ENCODE measurements at places on chromosomes 11 and 22. TPM values are rescaled to one million over a fixed set of nuclear protein-coding genes. Genes with fewer than 3 reads are reported as not detected.

DNA sequence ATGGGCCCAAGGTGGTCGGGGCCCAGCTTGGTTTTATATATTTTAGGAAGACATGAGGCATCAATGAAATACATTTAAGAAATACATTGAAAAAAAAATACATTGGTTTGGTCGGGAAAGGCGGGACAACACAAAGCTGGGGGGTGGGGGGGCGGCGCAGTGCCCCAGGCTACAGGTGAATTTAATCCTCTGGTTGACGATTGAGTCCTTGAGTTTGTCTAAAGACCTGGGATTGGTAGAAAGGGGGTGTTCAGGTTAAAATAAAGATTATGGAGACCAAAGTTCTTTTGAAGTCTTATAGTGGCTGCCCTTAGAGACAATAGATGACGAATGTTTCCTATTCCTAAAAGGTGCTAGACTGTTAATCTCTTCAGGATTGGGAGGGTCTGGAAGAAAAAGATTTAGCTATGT lies 3.1 kb downstream of the IFITM1 start:
- no peaks in the 10 kb centered on the region for H3K27me3 ChIP-seq
- H3K4me3 ChIP-seq = no peak overlapping the region
- peaks cover 65% of the 10 kb centered on the region for H3K4me1 ChIP-seq
- no peaks in the 10 kb centered on the region for H3K36me3 ChIP-seq
- H3K27ac ChIP-seq = no peak overlapping the region
- no peak for DNase-seq

DNA sequence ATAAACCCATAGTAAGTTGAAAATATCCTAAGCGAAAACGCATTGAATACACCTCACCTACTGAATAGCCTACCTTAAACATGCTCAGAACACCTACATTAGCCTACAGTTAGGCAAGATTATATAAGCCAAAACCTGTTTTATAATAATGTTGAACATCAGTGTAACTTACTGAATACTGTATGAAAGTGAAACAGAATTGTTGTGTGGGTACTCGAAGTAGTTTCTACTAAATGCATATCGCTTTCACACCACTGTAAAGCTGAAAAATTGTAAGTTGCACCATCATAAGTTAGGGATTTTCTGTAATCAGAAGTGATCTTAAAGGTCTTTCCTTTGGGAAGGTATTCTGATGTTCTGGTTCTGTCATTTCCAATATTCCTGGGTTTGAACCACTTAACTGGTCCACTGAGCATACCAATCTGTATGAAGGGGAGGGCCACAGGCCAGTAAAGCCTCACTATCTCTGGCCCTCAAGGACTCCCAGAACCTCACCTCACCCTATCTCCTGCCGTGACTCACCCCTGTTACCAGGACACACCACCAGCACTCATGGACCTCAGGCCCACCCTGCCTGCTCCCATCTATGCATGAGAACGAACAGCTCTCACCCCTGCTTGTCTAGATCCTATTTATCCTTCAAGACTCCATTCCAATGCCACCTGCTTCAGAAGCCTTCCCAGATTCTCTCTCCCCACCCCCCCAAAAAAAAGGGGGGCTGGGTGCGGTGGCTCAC lies 70.0 kb downstream of the NAT10 start:
- H3K27me3 ChIP-seq = no peaks in the 10 kb centered on the region
- H3K36me3 ChIP-seq = no peaks in the 10 kb centered on the region
- H3K4me3 ChIP-seq = no peak overlapping the region
- DNase-seq = no peak
- no peaks in the 10 kb centered on the region for H3K4me1 ChIP-seq
- H3K27ac ChIP-seq = no peak overlapping the region

GRCh38 chr11:34149786-34150185 lies 44.4 kb downstream of the NAT10 start:
- H3K36me3 ChIP-seq = no peaks in the 10 kb centered on the region
- no peak for DNase-seq
- no peak overlapping the region for H3K27ac ChIP-seq
- H3K4me3 ChIP-seq = no peak overlapping the region
- peaks cover 38% of the 10 kb centered on the region for H3K4me1 ChIP-seq
- no peaks in the 10 kb centered on the region for H3K27me3 ChIP-seq

DNA sequence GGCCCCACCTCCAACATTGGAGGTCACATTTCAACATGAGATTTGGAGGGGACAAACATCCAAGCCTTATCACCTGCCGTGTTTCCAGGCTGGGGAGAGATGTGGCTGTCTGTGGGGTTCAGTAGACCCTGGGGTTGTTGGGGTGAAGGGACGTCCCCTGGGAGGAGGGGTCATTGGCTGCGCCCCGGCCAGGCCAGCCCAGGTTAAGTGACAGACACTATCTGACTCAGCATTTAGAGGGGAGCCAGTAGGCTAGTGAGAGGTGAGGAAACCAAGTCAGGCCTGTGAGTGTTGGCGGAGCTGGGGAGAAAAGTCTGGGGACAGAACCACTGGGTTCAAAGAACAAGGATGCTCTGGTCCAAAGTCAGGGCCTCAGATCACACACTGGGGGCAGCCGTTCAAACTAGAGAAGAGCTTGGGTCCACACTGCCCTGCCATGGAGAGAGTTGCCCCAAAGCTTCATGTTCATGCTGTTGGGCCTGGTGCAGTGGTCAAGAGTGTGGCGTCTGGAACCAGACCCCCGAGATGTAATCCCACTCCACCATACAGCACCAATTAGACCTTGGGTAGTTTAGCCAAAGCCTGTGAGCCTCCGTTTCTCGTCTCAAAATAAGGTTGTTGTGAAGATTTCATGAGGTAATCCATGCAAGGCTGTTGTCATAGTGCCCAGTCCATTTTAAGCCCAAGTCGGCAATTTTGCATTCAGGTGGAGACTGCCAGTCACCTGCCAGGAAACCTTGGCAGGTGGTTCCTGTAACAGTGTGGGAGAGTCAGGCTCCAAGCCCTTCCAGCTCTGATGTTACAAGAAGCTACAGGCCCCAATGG lies 1289.6 kb downstream of the TBC1D22A start:
- no peaks in the 10 kb centered on the region for H3K36me3 ChIP-seq
- no peaks in the 10 kb centered on the region for H3K27me3 ChIP-seq
- no peaks in the 10 kb centered on the region for H3K4me1 ChIP-seq
- no peak for DNase-seq
- H3K27ac ChIP-seq = no peak overlapping the region
- no peak overlapping the region for H3K4me3 ChIP-seq

- no peaks in the 10 kb centered on the region for H3K4me1 ChIP-seq
- no peaks in the 10 kb centered on the region for H3K27me3 ChIP-seq
- no peak for DNase-seq
- no peaks in the 10 kb centered on the region for H3K36me3 ChIP-seq
- no peak overlapping the region for H3K4me3 ChIP-seq
These were observed 298.9 kb upstream of the B3GAT1 start for GRCh38 chr11:134710861-134711407.

- no peaks in the 10 kb centered on the region for H3K36me3 ChIP-seq
- H3K4me3 ChIP-seq = no peak overlapping the region
- H3K27me3 ChIP-seq = no peaks in the 10 kb centered on the region
- peak overlapping the region; percentile 24 for H3K27ac ChIP-seq
- no peak for DNase-seq
These were observed 7.7 kb downstream of the CD44 start for GRCh38 chr11:35146711-35147110.

DNA sequence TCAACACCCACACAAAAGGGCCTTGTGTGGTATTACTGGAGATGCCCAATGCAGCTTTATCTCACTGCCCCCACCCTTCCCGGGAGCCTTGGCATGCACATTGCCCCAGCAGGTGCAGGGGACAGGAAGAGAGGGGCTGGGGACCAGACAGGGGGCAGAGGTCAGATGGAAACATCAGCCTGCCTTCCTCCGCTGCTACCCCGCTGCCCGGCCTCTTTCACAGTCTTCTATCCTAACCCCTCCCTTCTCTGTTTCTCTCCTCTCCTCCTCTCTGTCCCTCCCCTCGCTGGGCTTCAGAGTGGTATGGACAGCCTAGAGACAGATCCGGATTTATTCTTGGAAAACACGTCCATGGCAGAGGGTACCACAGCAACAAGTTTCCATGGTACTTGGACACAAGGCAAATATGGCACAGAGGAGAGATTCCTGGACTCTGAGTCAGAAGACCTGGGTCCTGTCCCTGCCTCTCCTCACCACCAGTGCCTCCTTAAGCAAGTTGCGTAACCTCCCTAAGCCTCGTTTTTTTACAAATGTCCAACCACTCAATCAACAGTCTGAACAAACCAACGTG lies 8.3 kb upstream of the IGSF9B start:
- no peaks in the 10 kb centered on the region for H3K36me3 ChIP-seq
- no peak for DNase-seq
- no peaks in the 10 kb centered on the region for H3K27me3 ChIP-seq

- no peak for DNase-seq
- H3K27me3 ChIP-seq = no peaks in the 10 kb centered on the region
- no peaks in the 10 kb centered on the region for H3K36me3 ChIP-seq
- H3K27ac ChIP-seq = no peak overlapping the region
- no peaks in the 10 kb centered on the region for H3K4me1 ChIP-seq
These were observed 22.3 kb upstream of the GLYATL2 start for GRCh38 chr11:58866788-58867187.

DNA sequence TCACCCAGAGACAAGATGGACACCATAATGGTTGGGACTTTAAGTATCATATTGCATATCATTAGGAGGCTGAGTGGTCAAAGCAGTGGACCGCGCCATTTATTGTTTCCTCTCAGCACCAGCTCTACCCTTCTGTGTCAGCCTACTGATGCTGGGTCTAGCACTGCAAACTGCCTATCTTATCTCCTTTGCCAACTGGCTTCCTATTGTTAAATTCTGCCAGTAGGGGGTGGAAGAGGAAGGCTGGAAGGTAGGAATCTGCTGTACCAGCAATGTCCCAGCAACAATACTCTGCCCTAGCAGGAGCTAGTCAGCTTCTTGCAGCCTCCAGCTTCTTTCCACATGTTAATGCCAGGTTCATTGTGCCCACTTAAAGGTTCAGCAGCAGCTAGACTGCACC lies 367.1 kb upstream of the PDGFD start:
- H3K4me3 ChIP-seq = no peak overlapping the region
- H3K36me3 ChIP-seq = no peaks in the 10 kb centered on the region
- H3K27me3 ChIP-seq = no peaks in the 10 kb centered on the region
- H3K27ac ChIP-seq = no peak overlapping the region
- no peaks in the 10 kb centered on the region for H3K4me1 ChIP-seq

DNA sequence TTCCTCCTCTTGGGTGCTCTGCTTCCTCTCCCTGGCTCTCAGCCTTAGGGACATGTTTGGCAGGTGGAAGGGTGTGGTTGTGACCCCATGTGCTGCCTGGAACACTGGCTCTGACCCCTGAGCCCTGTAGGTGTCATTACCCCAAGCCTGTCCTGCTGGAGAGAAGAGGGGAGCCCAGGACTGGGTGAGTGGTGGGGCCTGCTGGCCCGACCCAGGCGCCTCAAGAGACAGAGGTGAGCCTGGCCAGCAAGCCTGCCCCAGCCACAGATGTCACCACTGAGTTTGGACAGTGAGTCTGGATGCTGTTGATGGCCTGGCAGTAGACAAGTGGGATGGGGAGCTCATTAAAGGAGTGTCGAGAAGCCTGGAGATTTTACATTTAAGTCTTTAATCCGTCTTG lies 1112.2 kb downstream of the BRD1 start:
- H3K36me3 ChIP-seq = no peaks in the 10 kb centered on the region
- H3K4me3 ChIP-seq = no peak overlapping the region
- H3K4me1 ChIP-seq = no peaks in the 10 kb centered on the region
- H3K27ac ChIP-seq = no peak overlapping the region
- no peak for DNase-seq

DNA sequence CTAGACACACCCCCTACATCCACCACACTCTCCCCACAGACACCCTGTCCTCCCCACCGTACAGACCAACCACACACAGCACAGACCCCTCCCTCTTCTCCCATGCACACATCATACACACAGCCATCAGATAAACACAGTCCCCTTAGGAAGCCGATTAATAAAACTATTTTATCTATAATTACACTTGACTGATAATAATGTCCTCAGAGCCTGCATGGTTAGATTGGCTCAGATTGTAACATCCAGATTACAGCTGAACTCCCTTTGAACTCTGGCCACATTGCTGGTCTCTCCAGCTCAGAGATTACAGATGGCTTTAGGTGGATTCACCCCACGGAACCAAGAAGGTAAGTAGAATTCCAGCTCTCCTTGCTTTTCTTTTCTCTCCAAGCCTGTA lies 9.5 kb upstream of the ELF5 start:
- no peaks in the 10 kb centered on the region for H3K27me3 ChIP-seq
- H3K4me3 ChIP-seq = no peak overlapping the region
- DNase-seq = no peak
- H3K4me1 ChIP-seq = no peaks in the 10 kb centered on the region
- H3K36me3 ChIP-seq = no peaks in the 10 kb centered on the region

DNA sequence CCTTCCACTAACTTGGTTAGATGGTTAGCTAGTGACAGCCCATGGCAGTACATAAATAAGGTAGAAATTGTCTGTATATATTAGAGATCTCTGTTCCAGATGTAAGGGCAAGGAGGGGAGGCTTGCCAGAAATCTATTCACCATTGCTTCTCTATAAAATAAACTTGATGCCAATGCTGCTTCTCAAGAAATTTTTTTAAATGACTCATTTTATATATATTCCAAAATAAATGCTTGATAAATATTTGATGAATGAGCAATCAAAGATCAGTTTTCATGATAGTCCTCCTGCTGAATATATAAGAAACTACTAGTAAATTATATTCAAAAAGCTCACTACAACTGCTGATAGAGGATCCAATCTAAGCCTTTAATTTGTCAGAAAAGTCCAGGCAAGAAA lies 710.6 kb upstream of the CCDC179 start:
- no peak for DNase-seq
- peaks cover 4% of the 10 kb centered on the region for H3K4me1 ChIP-seq
- H3K4me3 ChIP-seq = no peak overlapping the region
- H3K27me3 ChIP-seq = no peaks in the 10 kb centered on the region

GRCh38 chr11:128503245-128503991 lies 83.9 kb downstream of the ETS1 start:
- no peak overlapping the region for H3K4me3 ChIP-seq
- no peaks in the 10 kb centered on the region for H3K27me3 ChIP-seq
- no peak for DNase-seq
- peaks cover 100% of the 10 kb centered on the region for H3K4me1 ChIP-seq
- peaks cover 3% of the 10 kb centered on the region for H3K36me3 ChIP-seq

DNA sequence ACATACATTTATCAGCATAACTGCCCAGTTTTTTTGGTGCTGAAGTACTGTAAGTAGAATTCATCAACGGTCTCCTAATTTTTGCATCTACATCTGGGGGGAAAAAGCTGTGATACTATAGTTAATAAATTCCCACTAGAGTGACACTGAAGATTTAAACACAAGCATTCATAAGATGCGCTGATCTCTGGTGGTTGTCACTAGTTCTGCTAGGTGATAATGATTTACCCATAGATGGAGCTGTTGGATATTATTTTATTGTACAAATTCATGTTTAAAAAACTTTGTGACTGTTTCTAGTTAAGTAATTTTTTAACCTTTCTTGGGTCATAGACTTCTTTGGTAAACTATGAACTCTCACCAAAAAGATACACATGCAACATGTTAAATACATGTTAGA lies 106.6 kb downstream of the EMSY start:
- H3K27ac ChIP-seq = no peak overlapping the region
- peak; percentile 25 for DNase-seq
- H3K4me1 ChIP-seq = no peaks in the 10 kb centered on the region
- no peaks in the 10 kb centered on the region for H3K36me3 ChIP-seq
- H3K27me3 ChIP-seq = no peaks in the 10 kb centered on the region
- H3K4me3 ChIP-seq = no peak overlapping the region

CHADL gene
- polyA plus RNA-seq = not detected

LRRC74B gene
- not detected for polyA plus RNA-seq

OR51I1 gene
- 0.31 TPM for polyA plus RNA-seq

MFRP gene
- not detected for polyA plus RNA-seq

P2RX6 gene
- polyA plus RNA-seq = 0.35 TPM

PRR33 gene
- not detected for polyA plus RNA-seq

Measured in B cell (primary cell).